Stimulated activated CD8-positive, alpha-beta memory T cell treated with anti-CD3 and anti-CD28 coated beads, Interleukin-7, amount 100 ng/mL, for 24 hours (primary cell): ENCODE measurements at places on chromosomes 7 and 10.

- no peak for DNase-seq
Observed at GRCh38 chr7:22219739-22220493, 137.0 kb downstream of the RAPGEF5 start.

GRCh38 chr7:45570797-45571196 lies 3.4 kb upstream of the ADCY1 start:
- DNase-seq = no peak

- no peak for DNase-seq
Observed at GRCh38 chr7:86477343-86477935, 166.3 kb upstream of the GRM3 start.

DNA sequence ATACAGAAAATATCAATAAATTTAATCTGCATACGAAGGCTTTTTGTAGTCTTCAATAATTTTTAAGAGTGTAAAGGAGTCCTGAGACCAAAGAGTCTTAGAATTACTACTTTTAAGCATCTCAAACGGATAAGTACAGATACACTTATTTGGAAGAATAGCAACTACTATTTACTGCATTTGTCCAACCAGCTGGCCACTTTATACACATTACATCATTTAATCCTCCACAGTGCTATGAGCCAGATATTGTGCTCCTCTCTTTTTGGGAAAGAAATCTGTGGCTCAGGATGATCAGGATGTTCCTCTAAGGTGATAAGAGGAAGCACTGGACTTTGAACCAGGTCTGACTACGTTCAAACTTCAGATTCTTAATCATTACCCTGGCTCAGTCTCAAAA lies 588.6 kb upstream of the LRRTM3 start:
- DNase-seq = no peak

DNA sequence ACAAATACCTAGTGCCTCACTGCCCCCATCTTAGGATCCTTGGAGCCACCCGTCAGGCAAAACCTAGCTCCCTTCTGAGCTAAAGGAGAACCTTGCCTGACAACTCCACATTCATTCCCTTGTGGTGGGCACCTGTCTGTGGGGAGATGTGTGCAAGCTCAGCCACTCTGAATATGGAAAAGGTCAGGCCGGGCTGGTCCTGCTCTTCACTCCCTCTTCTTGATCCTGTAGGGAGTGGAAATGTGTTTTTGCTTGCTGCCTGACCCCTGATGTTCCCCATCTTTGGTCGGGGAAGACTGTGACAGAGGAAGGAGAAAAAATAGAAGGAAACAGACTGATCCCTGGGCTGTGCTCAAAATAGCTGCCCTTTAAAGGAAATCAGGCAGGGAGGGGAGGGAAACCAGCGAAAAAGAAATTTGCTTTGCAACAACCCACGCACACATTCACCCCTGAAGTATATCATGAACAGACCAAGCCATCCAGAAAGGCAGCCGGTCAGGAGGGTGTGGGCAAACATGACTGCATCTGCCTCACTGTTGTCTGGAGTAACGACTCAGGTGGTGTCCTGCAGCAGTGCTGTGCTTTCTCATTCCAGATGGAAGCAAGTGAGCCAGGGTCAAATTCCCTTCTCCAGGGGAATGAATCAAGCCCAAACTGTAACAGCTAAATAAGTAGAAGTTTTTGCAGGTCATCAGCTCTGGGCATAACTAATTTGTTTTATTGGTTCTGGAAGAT lies 74.0 kb downstream of the SCRN1 start:
- no peak for DNase-seq

DNA sequence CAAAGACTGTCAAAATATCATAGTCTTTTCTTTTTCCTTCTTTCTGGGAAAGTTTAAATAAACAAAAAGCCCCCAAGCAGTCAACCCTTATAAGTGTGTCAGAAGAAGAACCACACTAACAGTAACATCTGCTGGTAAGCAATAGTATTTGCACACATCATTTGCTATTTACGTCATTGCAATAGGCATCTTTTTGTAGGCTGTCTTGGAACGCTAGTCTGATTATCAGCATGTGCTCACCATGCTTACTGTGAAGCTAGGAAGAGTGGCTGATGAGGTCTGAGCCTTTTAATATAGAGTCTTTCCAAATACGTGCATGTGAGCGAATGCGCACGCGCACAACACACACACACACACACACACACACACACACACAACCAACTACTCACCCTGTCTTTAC lies 599.0 kb upstream of the TPK1 start:
- DNase-seq = no peak

DNA sequence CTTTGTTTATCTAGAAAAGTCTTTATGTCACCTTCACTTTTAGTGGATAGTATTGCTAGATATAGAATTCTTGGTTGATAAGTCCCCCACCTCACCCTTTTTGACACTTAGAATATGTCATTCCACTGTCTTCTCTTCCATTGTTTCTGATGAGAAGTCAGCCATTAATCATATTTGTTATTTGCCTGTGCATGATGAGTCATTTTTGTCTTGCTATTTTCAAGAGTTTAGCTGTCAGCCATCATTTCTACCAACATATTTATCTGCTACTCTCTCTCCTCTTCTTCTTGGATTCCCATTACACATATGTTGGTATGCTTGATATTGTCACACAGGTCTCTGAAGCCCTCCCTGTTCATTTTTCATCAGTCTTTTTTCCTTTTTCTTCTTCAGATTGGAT lies 160.8 kb upstream of the TCF7L2 start:
- no peak for DNase-seq
